ENCODE measurements at places on chromosomes 13 and 19.

- DNase-seq: no peak
These were observed 105.6 kb downstream of the SPRY2 start for GRCh38 chr13:80235166-80235966.

DNA sequence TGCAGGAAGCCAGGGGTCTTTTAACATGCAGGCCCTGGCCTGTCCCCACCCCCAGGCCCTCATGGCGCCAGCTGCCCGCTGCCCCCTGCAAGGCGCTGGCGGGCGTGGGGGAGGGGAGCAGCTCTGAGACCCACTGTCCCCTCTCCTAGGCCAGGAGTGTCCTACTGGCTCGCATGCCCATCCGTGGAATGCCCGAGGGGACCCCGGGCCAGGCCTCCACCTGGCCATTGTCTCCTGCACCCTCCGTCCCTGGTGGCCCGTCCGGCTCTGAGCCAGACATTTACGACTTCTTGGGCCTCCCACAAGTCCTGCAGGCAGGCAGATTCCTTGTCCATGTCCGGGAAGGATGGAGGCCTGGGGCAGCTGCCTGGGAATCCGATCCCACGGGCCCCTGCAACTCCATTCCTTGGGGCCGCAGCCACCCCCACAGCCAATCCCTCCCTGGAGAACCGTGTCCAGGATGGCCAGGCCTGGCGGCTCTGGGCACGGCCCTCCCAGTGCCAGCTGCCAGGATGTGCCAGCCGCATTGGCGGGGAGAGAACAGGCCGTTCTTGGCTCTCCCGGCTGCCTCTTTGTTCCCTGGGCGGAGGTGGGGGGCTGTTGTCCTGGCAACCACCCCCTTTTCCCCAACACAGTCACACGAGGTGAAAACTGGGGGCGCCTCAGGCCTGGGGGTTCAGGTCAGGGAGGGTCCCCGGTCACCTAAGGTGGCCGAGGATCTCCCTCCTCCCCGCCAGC is 10.5 kb upstream of the PLIN3 start:
- DNase-seq: no peak

DNA sequence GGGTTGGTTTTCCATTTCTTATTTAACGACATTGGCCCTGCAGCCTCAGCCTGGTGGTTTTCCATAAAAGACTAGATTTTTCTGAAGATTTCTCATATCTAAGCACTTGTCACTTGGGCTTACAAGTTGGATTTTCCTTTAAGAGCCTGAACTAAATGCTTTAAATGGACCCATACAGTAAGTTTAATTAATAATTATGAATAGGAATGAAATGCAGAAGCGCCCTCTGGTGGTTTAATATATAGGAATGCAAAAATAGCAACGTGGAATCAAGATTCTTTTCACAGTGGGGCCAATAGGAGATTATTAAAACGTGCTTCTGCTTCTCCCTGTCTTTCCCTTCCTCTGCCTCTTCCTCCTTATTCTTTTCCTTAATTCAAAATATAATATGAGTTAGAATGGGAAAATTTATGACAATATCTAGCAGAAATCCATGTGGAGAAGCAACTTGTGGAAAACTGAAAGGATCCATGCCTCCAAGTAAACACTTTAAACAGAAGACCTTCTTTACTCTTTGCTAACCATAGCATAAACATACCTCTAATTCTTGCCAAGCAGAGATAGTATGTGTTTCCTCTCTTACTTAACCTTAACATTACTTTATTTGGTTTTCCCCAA is 324.0 kb downstream of the GPC5 start:
- DNase-seq: no peak

- no peak for DNase-seq
These were observed 18.1 kb downstream of the SLC7A1 start for GRCh38 chr13:29577136-29578051.

GRCh38 chr19:56978023-56978565 is 137.6 kb upstream of the PEG3 start:
- no peak for DNase-seq

- DNase-seq: no peak
These were observed 8.6 kb upstream of the NAPA start for GRCh38 chr19:47523473-47523872.

DNA sequence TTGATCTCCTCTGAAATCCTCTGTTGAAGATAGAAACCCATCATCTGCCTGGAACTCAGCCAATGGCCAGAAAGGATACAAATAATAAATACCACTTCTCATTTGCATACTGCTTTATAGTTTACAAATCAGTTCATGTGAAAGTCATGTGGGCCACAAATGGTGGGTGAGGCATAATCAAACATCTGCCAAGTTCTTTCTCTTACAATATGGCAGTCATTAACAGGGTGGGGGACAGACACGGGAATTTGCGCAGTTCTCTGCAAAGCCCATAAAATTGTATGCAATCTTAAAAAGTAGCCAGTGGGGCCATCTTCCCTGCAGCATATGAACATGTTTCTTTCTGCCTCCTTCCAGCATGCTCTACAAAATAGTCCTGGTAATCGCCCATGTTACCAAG is 59.6 kb downstream of the NUFIP1 start:
- DNase-seq: no peak

DNA sequence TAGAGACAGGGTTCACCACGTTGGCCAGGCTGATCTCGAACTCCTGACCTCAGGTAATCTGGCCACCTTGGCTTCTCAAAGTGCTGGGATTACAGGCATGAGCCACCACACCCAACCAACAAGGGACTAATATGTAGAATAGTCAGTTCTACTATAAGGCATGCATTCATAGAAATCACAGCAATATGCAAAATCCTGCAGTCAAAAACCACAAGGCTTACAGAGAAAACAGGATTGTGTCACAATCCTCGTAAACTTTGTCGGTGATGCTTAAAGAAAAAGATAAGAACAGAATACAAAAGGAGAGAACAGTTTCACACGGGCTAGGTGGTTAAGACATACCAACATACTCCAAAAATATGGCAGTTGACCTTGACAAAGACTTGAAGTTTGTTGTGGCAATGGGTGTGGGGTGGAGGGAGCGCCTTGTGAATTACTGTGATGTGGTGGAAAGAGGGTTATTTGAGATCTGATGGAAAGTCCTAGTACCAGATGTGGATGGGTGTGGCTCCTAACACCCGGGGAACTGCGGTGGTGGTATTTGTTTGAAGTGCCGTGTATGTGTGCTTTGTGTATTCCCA is 12.4 kb downstream of the NOSIP start:
- DNase-seq: no peak

- DNase-seq: no peak
These were observed at the start of gene MLNR for GRCh38 chr13:49220036-49220855. Gene MLNR, plus strand, starts transcription at chr13:49220338. Its CDS starts 0 bp downstream, at chr13:49220338.

All from NK-92 treated with Interleukin-12 subunit alpha and Interleukin-12 subunit beta, amount 100 ng/mL, for 24 hours (cell line).